ENCODE measurements at places on chromosomes 7 and 10. TPM values are rescaled to one million over a fixed set of nuclear protein-coding genes. Genes with fewer than 3 reads are reported as not detected.

DMTF1 gene
- total RNA-seq = 117 TPM

ITPRID1 gene
- total RNA-seq = not detected

P4HA1 gene
- total RNA-seq = 32.2 TPM

STEAP1B gene
- 9.5 TPM for total RNA-seq

LANCL2 gene
- 23.4 TPM for total RNA-seq

GOLGA7B gene
- total RNA-seq = 0.36 TPM

AIMP2 gene
- total RNA-seq = 47.6 TPM

ENO4 gene
- total RNA-seq = 0.37 TPM

AQP1 gene
- 0.48 TPM for total RNA-seq

FOXI2 gene
- total RNA-seq = not detected

GRID1 gene
- total RNA-seq = 1.1 TPM

WNT2 gene
- not detected for total RNA-seq

SYT15B gene
- 0.16 TPM for total RNA-seq

SLC26A3 gene
- not detected for total RNA-seq

MEOX2 gene
- total RNA-seq = 1.4 TPM

SCIN gene
- total RNA-seq = not detected

ARPC1B gene
- 71.6 TPM for total RNA-seq

RAMP3 gene
- not detected for total RNA-seq

FFAR4 gene
- not detected for total RNA-seq

WIPF3 gene
- total RNA-seq = 4.0 TPM

PLPP4 gene
- total RNA-seq = not detected

H2AZ2 gene
- total RNA-seq = 353 TPM

ABCB4 gene
- 6.7 TPM for total RNA-seq

ATG9B gene
- 8.0 TPM for total RNA-seq

HOXA4 gene
- 0.68 TPM for total RNA-seq

DRGX gene
- 0.18 TPM for total RNA-seq

REEP3 gene
- 36.7 TPM for total RNA-seq

TUBAL3 gene
- not detected for total RNA-seq

C10orf143 gene
- total RNA-seq = 2.7 TPM

ASZ1 gene
- total RNA-seq = not detected

ELN gene
- total RNA-seq = 0.41 TPM

MGMT gene
- total RNA-seq = 13.4 TPM

AMPH gene
- total RNA-seq = 32.4 TPM

Measured in neural crest cell (in vitro differentiated cells).